ENCODE measurements at places on chromosomes 16 and 17.

- DNase-seq: no peak
Measured at GRCh38 chr17:4605826-4606225, 21.5 kb downstream of the SMTNL2 start.

DNA sequence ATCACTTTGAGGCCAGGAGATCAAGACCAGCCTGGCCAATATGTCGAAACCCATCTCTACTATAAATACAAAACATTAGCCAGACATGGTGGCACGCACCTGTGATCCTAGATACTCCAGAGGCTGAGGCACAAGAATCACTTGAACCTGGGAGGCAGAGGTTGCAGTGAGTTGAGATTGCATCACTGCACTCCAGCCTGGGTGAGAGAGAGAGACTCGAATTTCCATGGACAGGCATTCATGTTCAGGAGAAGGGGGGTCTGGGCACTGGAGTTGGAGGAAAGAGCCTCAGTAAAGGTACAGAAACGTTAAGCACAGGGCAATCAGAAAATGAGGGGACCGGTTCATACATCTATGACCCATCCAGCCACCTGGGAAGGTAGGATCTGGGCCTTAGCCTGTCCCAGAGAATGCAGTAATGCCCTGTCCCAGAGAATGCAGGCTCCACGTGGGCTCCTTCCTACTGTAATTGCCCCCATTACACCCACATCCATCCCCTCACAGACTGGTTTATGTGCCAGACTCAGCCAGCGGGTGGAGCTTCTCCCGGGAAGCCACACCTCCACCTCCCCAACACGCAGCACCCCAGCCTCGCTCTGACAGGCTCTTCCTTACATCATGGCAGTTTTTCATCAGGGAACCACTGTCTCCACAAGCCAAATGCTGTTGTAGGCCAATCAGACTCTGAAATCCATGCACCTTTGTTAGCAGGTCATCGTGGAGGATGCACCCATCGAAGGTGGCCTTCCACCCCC lies 21.6 kb upstream of the ARL4D start:
- no peak for DNase-seq

- DNase-seq: no peak
Measured at GRCh38 chr16:23240994-23241393, 58.4 kb downstream of the SCNN1G start.

- DNase-seq: peak; percentile 52
Measured at GRCh38 chr17:78925234-78925633, at the start of gene TIMP2. TSS of gene TIMP2 (minus strand) at chr17:78925387. CDS start at chr17:78925088, 299 bp downstream.

DNA sequence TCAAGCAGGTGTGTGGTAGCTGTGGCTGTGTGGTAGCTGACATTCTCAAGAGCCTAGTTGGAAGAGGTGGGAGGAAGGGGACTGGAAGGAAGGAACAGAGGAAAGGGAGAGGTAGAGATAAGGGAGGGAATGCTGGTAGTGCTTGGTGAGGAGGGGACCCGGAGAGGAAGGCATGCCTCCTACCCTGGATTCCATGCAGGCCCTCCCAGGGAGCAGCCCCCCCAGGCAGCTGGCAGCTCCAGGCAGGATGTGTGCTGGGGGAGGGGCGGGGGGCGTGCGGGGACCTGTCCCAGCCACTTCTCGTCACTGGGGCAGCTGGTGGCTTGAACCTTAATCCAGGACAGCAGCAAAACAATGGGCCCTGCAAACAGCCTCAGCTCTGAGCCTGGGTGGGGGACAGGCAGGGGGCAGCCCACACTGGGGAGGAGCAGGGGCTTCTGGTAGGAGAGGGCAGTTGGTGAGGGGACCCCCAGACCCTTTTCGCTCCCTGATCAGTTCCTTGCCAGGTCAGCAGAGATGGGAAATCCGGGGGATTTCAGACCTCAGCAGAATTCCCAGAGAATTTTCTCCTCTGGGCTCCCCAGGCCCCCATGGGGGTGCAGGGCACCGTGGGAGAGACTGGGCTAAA lies 27.1 kb downstream of the ARHGAP23 start:
- DNase-seq: no peak

DNA sequence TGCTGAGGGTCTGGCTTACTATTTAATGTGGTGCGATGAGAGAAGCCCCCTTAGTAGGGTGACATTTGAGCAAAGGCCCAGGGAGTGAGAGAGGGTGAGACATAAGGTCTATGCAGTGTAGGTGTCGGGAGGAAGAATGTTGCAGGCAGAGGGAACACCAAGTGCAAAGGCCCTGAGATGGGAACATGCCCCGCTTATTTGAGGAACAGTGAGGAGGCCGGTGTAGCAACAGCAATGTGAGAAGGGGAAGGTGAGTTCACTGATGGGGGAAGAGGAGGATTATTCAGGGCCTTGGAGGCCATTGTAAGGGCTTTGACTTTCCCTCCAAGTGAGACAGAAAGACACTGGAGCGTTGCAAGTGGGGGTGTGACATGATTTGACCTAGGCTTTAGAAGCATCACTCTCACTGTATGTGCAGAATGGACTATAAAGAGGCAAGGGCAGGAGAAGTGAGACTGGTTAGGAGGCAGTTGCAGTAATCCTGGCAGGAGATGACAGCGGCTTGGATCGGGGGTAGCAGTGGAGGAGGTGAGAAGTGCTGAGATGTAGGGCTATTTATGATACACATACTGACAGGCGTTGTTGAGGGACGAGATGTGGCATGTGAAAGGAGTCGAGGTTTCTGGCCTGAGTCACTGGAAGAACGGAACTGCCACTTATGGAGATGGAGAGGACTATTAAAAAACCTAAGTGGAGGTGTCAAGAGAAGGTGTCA lies 145.3 kb downstream of the SPECC1 start:
- DNase-seq: no peak

- no peak for DNase-seq
Measured at GRCh38 chr17:33076979-33077378, 85.3 kb downstream of the SPACA3 start.

DNA sequence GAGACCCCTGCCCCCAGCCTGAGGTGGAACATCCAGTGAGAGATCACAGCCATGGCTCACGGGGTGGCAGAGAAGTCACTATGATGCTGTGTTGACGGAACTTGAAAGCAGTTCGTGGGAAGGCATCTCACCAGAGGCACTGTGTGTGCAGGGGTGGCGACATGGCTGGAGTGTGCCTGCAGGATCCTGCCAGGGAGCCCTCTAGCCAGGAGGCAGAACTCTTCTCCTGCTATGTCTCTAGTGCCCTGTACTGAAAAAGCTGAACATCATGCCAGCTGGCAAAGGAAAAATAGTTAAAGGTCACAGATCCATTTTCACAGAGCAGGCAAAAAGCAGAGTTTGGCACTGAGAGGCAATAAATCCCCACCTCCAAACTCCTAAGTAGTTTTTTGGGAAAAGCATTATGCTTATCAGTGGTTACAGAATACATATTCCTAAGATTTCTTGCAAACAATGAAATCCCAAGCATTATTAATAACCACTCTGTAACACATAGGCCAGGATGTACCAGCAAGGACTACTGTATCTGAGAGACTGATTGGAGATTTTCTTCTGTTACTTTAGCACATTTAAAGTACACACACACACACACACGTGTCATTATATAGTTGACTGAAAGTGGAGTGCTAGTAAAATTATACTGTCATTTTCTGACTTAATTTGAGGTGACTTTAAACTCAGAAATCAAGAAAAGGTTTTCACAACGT lies 36.8 kb downstream of the TNRC6C start:
- DNase-seq: peak; percentile 3

GRCh38 chr17:1047879-1048470 lies 51.0 kb downstream of the TIMM22 start:
- DNase-seq: no peak

DNA sequence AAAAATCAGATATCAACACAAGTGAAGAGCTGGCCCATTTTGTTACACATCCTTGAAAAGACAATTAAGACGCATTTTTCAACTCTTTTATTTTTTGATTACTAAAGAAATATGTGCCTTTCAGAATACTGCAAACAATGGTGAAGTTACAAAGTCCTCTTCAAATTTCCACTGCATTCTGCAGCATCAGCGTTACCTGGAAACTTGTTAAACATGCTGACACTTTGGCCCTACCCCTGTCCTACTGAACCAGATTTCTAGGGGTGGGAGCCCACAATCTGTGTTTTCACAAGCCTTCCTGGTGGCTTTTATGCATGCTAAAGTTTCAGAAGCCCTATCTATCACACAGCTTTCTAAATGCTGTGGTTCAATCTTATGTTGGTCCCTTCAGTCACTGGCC lies 4.5 kb upstream of the CCL14 start:
- DNase-seq: no peak

GRCh38 chr16:71635632-71636031 lies 9.6 kb downstream of the MARVELD3 start:
- DNase-seq: no peak

- DNase-seq: no peak
Measured at GRCh38 chr16:31181102-31181830, 1.3 kb downstream of the FUS start.

- DNase-seq: no peak
Measured at GRCh38 chr17:49687878-49688491, 10.1 kb upstream of the SPOP start.

DNA sequence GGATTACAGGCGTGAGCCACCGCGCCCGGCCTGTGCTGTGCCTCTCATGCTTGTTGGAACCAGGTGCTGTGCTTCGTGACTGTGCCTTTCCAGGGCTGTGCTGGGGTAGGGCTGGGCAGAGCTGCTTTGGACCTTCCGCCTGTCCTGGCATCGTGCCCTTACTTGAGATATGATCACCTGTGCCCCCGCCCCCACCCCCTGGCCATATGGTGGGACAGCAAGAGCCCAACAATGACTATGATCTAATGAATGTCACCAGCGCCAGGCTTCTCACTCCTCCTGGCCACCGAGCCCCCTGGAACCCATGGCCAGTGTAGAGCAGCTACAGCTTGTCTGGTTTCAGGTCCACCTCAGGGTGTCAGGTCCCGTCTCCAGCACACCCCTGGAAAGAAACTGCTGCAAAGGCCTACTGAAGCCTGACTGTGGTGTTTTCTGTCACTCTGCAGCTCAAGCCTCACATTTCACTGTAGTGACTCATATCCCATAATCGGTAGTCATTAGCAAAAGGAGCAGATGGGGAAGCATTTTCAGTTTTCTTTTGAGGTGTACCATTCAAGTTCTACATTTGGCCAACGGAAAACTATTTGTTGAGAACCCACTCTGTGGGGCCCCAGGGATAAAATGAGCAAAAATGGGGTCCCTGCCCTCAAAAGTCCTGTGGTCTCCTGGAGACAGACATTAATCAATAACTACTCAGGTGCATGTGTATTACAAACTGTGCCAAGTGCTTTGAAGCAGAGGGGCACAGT lies 22.1 kb downstream of the FCSK start:
- DNase-seq: no peak

GRCh38 chr16:89009343-89010209 lies 32.6 kb upstream of the CBFA2T3 start:
- no peak for DNase-seq

GRCh38 chr17:353213-353837 lies 718 bp upstream of the RPH3AL start:
- DNase-seq: no peak

DNA sequence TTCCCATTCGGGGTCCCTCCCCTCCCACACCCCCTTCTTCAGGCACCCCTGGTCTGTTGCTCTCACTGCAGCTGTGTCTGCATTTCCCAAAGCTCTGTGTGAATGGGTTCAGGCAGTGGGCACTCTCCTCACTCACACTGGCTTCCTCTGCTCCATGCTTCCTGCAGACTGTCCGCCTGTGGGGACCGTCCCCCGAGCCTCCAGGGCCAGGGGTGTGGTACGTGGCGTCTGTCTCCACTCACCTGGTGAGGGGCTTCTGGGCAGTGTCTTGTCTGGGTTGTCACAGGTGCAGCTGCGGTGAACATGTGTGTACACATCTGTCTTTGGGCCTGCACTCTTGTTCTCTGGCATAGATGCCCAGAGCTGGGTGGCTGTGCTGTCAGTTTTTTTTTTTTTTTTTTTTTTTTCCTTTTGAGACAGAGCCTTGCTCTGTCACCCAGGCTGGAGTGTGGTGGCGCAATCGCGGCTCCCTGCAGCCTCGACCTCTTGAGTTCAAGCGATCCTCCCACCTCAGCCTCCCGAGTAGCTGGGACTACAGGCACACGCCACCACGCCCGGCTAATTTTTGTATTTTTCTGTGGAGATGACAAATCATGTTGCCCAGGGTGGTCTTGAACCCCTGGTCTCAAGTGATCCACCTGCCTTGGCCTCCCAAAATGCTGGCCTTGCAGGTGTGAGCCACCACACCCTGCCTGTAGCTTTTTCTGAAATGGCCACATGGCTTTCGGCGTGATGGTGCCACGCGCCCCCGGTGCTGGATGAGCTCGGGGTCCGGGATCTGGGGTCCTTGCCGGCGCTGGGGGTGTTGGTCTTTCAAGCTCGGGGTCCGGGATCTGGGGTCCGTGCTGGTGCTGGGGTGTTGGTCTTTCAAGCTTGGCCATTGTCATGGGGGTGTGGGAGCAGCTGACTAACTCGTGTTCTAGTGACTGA lies 56.5 kb upstream of the ZNF750 start:
- no peak for DNase-seq

DNA sequence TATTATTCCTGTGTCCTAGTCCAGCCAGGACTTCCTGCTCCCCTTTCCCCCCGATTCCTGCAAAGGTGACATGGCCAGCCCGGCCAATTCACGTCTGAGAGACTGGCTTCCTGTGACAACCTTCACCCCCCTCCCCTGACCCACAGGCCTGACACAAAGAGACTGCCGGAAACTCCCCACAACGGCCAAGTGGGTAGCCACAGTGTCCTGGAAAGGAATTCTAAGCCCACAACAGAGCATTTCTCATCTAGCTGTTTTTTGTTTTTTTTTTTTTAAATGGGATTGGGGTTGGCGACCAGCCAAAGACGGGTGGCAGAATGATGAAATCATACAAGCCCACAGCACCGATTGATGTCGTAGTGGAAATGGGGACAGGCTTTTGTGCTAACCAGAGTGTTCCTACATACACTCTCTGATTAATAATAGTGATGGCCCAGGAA lies 2.8 kb upstream of the XAF1 start:
- DNase-seq: no peak

- DNase-seq: no peak
Measured at GRCh38 chr16:83296505-83296904, 511.3 kb upstream of the HSBP1 start.

GRCh38 chr17:18951941-18952842 lies at the start of gene SLC5A10:
TSS of gene SLC5A10 (plus strand) at chr17:18952165. CDS start at chr17:18952206, 41 bp downstream.
- no peak for DNase-seq

Data from stimulated activated CD4-positive, alpha-beta T cell treated with anti-CD3 and anti-CD28 coated beads, Interleukin-15, amount 100 ng/mL, for 1 hour (primary cell).